ENCODE measurements at places on chromosomes 12 and 14.

DNA sequence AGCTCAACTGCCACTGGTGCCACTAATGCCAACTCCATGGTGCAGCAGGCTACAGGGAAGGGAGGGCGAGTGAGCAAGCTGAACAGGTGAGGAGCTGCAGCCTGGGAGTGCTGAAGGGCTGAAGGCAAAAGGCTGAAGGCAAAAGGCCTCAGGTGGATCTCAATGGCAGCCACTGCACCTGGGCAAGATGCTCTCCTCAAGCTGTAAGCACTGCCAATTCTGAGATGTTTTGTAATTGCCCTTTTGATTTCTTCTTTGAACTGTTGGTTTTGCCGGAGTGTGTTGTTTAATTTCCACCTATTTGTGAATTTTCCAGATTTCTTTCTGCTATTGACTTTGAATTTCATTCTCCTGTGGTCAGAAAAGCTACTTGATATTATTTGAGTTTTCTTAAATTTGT, 97.6 kb downstream of the PIK3C2G start:
- no peak for DNase-seq

GRCh38 chr12:127809275-127809674, 457.7 kb upstream of the TMEM132C start:
- DNase-seq, result no peak

GRCh38 chr14:93830753-93831461, 42.6 kb upstream of the PRIMA1 start:
- DNase-seq, result no peak

- no peak for DNase-seq
Observed at GRCh38 chr14:52649511-52649910, 45.8 kb downstream of the ERO1A start.

DNA sequence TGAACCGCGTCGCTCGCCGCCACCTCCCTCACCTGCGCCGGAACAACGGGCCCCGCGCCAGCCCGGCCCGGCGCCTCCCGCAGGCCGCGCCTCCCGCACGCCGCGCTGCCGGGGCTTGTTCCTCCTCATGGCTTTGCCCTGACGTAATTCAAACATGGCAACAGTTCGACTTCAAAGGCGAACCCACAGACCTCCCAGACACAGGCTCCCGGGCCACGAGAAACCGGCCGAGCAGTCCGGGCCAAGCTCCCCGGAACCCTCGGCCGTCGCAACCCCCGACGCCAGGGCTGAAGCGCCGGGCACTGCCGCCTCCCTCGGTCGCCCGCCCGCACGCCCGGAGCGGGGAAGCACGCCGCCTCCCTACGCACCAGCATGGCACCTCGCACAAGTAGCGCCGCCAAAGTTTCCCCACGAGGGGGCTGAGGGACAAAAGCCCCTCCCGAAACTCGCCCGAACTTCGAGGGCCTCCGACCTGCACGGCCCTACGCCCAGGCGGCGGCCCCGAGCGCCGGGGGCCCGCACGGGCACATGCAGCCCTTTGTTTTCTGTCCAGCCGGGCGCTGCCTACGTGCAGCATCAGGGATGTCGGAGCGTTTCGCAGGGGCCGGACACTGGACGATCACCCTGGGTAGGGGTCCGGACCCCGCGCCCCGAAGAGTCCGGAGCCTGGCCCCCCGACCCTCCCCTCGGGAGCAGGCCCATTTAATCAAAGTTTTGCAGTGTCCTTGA, 1.7 kb downstream of the SINHCAF start:
- peak; percentile 33 for DNase-seq

DNA sequence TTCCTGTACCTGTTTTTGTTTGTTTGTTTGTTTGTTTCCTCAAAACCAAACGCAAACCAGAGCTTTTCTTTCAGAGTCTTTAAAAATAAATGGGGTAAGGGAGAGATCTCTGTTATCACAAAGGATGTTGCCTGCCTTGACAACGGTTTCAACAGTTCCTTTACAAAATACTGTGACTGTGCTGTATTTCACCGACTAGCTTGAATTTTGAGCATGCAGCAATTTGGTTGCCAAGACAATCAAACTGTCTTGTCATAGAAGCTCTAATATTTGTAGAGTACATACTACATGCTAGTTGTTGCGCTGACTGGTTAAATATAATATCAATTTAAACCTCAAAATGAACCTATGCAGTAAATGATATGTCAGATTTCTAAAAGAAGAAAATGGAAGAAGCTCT, 22.4 kb upstream of the TCP11L2 start:
- DNase-seq, result no peak

GRCh38 chr14:53183611-53184010, 30.5 kb upstream of the DDHD1 start:
- no peak for DNase-seq

- DNase-seq, result no peak
Observed at GRCh38 chr12:121391619-121392324, 8.1 kb upstream of the RNF34 start.

GRCh38 chr12:93823616-93824391, 146.6 kb downstream of the CRADD start:
- DNase-seq, result no peak

GRCh38 chr14:63470962-63471793, 72.0 kb downstream of the PPP2R5E start:
- DNase-seq, result no peak

GRCh38 chr14:53779301-53779700, 177.3 kb downstream of the BMP4 start:
- no peak for DNase-seq

GRCh38 chr12:79262938-79263337, 398.4 kb downstream of the SYT1 start:
- DNase-seq, result no peak

GRCh38 chr14:48331421-48331820, 656.0 kb upstream of the MDGA2 start:
- DNase-seq, result no peak

DNA sequence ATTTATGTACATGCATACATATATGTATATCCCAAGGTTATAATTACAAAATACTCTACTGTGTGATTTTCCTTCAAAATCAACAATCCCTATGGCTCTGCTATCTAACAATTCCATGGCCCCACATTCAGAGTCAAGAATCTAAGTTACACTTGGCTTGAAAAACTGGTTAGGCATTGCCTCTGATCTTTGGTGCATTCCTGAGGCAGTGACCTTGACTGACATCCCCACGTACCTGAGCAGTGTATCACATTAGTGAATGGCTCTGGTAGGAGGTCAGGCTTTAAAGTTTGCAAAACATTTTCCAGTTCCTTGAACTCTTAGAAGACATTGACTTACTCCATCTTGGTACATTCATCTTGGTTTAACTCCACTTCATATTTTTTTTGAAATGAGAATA, 8.5 kb upstream of the STON2 start:
- no peak for DNase-seq

GRCh38 chr12:71958993-71959578, 20.4 kb downstream of the TPH2 start:
- DNase-seq, result no peak

DNA sequence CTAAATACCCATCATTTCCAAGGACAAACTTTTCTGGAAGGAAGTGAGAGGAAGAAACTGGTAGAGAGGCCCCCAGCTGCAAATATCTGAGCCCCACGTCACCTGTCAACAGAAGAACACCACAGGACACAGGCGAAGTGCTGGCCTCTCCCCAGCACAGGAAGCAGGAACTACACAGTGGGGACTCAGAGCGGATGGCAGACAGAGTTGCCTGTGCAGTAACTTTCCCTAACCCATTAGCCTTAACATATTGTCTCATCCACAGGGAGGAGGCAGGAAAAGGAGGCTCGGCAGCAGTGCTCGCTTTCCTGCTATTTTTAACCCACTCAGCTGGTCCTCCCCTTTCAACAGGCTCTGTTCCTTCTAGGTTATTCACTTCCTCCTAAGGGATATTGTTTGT, 111.5 kb upstream of the TMPO start:
- DNase-seq, result no peak

DNA sequence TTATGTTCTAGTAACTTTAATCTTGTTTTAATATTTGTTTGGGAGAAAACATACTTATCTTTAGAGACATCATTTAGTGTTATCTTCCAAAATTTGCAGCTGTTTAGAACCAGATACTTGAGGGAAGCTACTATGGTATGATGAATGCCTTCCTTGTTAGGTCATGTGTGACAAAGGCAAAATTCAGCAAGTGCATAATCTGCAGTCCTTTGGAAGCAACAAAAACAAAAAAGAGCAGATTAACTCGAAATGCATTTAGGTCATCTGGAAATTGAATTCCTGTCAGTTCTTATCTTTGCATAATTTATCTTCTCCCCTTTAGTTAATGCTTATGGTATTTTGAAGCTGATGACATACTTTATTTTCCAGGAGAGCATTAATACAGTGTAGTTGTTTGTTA, 3.5 kb downstream of the FBXO34 start:
- DNase-seq, result no peak

DNA sequence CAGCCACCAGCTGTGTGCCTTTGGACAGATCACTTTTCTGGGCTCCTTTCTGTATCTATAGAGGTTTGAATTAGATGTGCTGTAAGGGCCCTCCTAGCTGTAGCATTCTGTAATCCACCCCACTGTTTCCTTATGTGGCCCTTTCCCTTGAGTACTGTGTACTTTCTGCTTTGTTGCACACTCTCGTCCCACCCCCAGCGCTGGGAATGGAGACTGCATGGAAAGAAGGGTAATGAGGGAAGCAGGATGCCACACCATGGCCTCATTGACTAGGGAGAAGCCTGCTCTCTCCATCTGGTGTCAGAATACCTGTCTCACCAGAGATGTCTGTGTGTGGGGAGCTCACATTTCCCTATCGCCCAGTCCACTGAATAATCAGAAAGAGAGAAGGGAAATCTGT, 13.6 kb upstream of the GALNT16 start:
- no peak for DNase-seq

DNA sequence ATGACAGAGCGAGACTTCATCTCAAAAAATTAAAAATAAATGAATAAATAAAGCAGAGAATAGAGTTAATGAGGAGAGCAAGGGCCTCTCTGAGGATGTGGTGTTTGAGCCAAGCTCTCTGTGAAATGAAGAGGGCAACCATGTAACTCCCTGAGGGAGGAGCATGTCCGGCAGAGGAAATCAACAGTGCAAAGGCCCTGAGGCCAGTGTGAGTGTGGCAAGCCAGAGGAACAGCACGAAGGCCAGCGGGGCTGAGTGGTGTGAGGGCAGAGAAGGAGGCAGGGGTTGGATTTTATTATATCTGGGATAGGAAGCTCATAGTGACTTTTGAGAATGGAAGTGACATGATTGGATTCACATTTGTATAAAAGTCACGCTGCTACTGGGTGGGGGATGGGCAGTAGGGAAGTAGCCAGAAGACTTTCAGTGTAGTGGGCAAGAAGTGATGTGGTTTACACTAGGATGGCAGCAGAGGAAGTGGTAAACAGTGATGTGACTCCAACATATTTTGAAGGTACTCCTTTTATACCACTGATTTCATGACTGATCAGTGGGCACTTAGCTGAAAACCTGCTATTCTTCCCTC, 10.3 kb upstream of the LRP1-AS start:
- DNase-seq, result no peak

GRCh38 chr14:94458096-94458495, 5.5 kb upstream of the SERPINA11 start:
- DNase-seq, result no peak

All from stimulated activated CD8-positive, alpha-beta memory T cell treated with anti-CD3 and anti-CD28 coated beads, Interleukin-2, amount 100 ng/mL, for 1 hour (primary cell).